ENCODE measurements at places on chromosomes 16 and 17.

DNA sequence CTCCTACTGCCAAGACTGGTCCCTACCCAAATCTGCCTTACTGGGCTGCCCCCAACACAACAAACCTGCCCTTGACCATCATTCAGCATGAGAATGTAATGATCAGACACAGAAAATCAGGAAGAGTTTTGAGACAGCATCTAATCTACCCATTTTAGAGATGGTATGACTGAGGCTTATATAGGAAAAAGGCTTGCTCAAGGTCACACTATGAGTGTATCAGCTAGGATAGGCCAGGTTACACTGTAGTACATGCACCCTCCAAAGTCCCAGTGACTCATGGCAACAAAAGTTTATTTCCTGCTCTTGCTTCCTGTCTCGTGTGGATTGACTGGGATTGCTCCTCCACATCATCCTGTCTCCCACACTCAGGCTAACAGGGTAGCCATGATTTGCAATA, 27.9 kb downstream of the NLRC5 start:
- DNase-seq: no peak

DNA sequence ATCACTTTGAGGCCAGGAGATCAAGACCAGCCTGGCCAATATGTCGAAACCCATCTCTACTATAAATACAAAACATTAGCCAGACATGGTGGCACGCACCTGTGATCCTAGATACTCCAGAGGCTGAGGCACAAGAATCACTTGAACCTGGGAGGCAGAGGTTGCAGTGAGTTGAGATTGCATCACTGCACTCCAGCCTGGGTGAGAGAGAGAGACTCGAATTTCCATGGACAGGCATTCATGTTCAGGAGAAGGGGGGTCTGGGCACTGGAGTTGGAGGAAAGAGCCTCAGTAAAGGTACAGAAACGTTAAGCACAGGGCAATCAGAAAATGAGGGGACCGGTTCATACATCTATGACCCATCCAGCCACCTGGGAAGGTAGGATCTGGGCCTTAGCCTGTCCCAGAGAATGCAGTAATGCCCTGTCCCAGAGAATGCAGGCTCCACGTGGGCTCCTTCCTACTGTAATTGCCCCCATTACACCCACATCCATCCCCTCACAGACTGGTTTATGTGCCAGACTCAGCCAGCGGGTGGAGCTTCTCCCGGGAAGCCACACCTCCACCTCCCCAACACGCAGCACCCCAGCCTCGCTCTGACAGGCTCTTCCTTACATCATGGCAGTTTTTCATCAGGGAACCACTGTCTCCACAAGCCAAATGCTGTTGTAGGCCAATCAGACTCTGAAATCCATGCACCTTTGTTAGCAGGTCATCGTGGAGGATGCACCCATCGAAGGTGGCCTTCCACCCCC, 21.6 kb upstream of the ARL4D start:
- no peak for DNase-seq

DNA sequence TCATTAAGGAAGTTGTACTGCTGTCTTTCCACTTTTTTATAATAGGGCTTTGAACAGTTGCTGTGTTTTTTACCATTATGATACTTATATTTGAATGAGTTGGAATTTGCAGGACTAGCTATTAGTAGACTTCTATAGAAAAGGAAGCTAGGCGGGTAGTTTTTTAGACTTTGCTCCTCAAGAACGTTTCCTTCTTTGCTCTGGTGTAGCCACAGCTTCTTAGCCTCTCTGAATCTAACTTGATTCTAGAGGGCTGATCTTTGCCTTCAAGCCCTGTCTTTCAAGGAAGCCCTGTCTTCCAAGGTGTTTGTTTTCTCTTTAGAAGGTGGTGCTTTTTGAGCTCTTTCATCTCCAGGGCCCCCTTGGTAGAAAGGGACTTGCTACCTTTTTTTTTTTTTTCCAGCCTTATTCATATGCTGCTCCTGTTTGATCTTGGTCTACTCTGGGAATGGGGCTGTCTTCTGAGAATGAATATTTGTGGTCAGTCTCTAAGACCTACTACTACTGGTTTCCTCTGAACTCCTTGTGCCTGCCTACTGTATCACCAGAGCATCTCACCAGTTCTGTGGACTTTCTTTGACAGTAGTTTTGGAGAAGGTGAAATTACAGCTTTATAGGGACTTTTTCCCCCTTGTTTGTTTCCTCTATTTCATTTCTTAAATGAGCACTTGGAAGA, 52.3 kb upstream of the RASL10B start:
- no peak for DNase-seq

- no peak for DNase-seq
Measured at GRCh38 chr16:52547004-52547833, at the start of gene TOX3. TSS of gene TOX3 (minus strand) at chr16:52547143. CDS start at chr16:52546723, 420 bp downstream.

DNA sequence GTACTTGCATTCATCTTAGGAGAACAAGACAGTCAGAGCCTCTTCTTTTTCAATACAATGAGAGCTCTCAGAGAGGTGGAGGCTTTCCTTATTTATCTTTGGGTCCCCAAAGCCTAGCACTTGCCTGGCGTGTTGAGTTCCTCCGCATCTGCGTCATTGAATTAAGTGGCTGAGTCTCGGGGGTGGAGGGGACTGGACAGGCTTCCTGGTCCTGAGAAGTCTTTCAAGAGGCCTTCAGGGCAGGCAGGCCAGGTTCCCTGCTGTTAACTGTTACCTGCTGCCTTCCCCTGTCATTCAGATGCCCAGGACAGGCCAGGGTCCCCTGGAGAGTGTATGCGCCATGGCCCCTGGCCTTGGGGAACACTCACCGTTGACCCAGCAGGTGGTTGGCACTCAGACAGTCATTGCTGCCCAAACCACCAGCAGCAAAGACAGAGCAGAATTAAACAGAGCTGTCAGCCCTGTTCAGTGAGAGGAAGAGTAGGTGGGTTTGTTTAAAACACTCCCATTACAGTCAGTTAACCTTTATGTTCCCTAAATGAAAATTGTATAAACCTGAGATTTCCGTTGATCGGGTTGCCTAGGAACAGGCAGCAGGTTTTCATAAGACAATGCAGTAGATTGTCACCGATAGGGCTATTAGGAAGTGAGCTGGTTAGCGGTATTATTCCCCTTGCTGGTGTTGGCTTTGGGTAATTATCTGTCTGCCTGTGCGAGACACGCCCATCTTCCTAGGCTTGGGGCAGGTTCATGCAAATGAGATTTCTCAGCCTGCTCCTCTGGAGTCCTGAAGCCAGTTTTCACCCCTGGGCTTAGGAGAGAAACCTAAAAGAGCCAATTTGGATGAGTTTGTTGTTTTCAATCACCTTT, 132.7 kb downstream of the CCDC182 start:
- DNase-seq: no peak

DNA sequence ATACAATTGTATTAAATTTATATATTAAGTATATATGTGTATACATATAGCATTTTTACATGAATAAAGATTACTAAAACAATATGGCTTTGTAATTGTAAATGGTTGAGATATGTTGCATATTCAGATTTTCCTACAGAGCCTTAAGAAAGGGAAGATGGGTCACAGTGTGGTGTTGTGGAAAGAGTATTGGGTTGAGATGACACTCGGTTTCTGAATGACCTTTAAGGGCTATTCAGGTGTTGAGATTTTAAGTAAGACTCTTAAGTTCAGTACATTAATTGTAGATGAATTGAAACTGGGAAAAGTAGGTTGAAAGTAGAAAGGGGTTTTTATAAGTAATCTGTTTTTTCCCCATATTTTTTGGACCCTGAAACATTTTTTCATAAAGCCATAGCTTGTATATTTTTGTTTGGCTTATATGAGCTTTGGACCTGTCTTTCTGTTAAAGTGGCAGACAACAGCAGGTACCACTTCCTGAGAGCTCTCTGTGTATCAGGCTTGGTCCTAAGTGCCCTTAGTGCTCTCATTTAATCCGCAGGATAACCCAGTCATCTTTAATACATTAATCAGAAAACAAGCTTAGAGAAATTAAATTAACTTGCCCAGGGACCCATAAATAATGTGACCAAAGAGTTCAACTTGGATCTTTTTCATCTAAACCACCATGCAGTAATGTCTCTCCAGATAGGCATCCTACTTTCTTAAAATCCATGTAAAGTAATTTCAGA, 48.5 kb upstream of the MRC2 start:
- no peak for DNase-seq

- no peak for DNase-seq
Measured at GRCh38 chr16:47528431-47528830, 67.3 kb downstream of the PHKB start.

GRCh38 chr16:54806378-54806777, 124.3 kb upstream of the IRX5 start:
- DNase-seq: no peak

- no peak for DNase-seq
Measured at GRCh38 chr16:66927918-66928649, 2.7 kb upstream of the RRAD start.

- DNase-seq: no peak
Measured at GRCh38 chr17:72336026-72336803, 215.4 kb downstream of the SOX9 start.

DNA sequence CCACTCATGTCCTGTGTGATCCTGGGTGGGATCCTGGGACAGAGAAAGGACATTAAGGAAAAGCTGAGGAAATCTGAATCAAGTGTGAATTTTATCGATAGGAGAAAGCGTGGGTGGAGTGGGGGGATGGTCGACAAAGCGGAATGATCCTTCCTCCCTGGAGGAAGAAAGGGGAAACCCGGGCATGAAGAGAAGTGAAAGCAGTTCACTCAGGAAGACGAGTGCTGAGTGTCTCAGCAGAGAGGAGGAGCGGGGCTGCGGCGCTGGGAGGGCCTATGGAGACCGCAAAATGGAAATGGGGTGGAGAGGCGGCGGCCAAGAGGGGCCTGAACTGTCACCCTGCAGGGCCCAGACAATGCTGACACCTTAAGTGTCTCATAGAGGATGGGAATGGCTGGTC, 8.7 kb downstream of the ZDHHC7 start:
- DNase-seq: no peak

GRCh38 chr17:29393436-29393835, 3.3 kb downstream of the TAOK1 start:
- no peak for DNase-seq

DNA sequence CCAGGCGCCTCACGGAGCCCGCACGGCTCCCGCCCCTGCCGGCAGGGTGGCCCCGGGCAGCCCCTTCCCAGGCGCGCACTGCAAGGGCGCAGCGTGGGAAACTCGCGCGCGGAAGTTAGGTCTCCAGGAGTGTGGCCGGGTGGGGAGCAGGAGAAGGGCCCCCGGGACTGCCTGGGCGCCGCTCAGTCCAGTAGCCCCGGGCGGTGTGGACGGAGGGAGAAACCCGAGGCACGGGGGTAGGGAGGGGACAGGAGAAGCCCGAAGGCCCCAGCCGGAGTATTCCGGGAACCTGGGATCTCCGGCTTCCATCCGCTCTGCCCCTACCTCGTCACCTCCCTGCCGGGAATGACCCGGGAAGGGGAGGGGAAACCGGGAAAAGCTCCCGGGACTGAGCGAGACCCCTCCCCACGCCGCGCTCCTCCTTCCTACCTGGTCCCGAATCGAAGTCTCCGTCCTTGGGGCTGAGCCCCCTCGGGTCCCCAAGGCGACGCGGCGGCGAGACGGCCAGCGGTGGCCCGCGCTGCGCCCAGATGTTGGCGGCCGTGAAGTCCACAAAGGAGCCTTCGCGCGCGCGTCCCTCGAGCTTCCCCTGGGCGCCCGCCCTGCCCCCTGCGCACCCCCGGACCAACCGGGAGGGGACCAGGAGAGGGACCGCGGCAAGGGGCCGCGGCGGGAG, 418 bp downstream of the SOCS3 start:
- DNase-seq: no peak

GRCh38 chr17:57859601-57860413, 10.0 kb upstream of the MRPS23 start:
- no peak for DNase-seq

DNA sequence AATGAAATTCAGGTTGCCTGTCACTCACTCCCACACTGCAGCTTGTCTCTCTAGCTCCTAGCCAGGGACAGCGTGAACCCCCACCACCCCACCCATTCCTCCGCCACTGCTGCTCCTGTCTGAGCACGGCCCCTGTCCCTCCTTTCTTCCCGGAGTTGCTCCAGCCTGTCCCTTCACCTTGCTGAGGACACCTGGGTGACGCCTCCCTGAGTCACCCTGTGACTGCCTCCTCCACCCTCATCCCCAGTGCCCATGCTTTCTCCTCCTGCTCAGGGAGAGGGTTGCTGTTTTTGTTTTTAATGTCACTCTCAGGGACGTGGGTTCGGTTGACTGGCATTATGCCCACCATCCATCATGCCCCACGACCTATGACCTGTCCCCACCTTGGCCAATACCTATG, 25.8 kb upstream of the NAT9 start:
- DNase-seq: no peak

GRCh38 chr16:5024632-5025031, 9.1 kb downstream of the NAGPA start:
- no peak for DNase-seq

- DNase-seq: no peak
Measured at GRCh38 chr16:980595-980854, 1.0 kb upstream of the SOX8 start.

DNA sequence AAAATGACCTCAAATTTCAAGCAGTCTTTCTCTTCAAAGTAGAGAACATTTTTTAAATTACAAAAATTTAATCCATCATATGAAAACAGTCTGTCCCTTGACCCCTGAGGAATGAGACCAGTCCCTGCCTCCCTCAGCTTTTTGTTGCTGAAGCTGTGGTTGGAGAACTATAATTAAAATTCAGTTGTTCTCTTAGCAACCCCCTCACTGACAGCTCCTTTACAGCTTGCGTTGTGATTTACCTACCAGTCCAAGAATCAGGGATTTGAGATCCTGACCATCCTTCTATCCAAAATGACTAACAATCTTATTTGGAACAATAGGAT, 29.8 kb downstream of the LYRM1 start:
- no peak for DNase-seq

- no peak for DNase-seq
Measured at GRCh38 chr17:8896641-8897635, 29.5 kb upstream of the PIK3R6 start.

DNA sequence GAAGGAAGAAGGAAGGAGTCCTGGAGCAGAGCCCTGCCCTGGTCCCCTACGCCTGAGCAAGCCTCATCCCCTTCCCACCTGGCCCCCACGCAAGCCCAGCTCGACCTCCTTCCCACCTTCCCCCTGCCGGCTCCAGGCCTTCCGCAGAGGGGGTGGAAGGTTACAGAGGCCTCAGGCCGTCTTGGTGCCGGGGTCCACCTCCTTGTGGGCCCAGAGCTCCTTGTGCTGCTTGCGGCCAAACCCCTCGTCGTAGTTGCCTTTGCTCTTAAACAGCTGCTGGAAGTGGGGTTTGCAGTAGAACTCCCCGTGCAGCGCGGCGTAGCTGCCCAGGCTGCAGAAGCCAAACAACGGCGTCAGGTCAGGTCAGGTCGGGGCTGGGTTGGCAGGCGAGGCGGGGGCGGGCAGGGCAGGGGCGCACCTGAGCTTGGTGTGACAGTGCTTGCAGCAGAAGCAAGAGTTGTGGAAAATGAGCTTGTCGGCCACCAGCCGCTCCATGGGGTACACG, 1.5 kb downstream of the LIMD2 start:
- no peak for DNase-seq

Measured in BJ (cell line).